Stimulated activated CD8-positive, alpha-beta memory T cell treated with anti-CD3 and anti-CD28 coated beads, Interleukin-4, amount 100 ng/mL, for 24 hours (primary cell): ENCODE measurements at places on chromosomes 6 and 20.

DNA sequence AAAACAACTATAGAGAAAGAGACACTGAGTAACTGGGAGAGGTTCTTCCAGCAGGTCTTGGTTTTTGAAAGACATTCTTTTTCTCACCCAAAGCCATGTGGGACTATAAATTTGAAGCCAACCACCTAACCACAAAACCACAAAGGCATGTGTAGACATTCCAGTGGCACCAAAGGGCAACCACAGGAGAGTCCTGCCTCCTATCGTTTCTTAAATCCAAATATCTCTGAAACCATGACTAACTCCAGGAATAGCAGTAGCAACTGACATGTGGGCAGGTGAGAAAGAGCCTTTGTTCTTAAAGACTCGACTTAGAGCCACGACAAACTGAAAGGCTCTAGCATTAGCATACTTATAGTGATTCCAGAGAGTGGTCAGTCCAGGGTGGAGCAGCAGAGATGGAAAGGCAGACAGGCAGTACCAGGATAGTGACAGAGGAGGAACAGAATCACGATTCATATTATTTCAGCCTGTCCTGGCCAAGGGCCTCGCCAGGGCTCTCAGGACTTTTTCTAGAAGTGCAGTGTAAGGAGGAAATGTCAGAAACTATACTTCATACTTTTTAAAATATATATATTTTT lies 9.4 kb upstream of the COL9A1 start:
- DNase-seq = no peak

- DNase-seq = no peak
Observed at GRCh38 chr6:159691963-159692287, 1.1 kb downstream of the SOD2 start.

- DNase-seq = no peak
Observed at GRCh38 chr6:153085239-153085638, 45.8 kb downstream of the RGS17 start.

GRCh38 chr20:60453388-60454246 lies 495.4 kb downstream of the CDH26 start:
- DNase-seq = no peak

DNA sequence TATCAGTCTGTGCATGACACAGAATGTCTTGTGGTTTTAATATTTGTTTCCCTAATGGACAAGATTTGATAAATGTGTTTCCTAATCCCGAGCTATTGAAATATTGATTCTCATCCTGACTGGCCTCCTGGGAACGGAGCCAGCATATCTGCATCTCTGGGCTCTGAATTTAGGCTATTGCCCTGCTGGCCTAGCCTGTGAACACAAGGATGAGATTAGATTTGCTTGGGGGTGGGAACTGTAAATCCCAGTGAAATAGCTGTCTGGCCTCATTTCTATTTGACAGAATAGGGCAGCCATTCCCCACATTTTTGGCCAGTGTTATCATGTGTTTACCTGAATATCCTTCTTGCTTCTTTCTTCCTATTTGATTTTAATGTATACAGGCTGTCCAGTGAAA lies 198.4 kb upstream of the SOX4 start:
- DNase-seq = no peak
